ENCODE measurements at places on chromosomes 5 and 9. TPM values are rescaled to one million over a fixed set of nuclear protein-coding genes. Genes with fewer than 3 reads are reported as not detected.

The LHX3 gene
- not detected for polyA plus RNA-seq

The SLC34A3 gene
- not detected for polyA plus RNA-seq

The WDR31 gene
- polyA plus RNA-seq, result 0.22 TPM

The PCDHB9 gene
- 0.14 TPM for polyA plus RNA-seq

The C5orf46 gene
- 0.66 TPM for polyA plus RNA-seq

The FRMD3 gene
- 3.0 TPM for polyA plus RNA-seq

The IFNA21 gene
- not detected for polyA plus RNA-seq

The IFNE gene
- 0.11 TPM for polyA plus RNA-seq

The CAVIN4 gene
- polyA plus RNA-seq, result 0.43 TPM

The CDKN2B-AS1 gene
- polyA plus RNA-seq, result 0.44 TPM

The KCTD16 gene
- 0.13 TPM for polyA plus RNA-seq

The POU5F2 gene
- 0.11 TPM for polyA plus RNA-seq

The LCN15 gene
- not detected for polyA plus RNA-seq

The PHF24 gene
- not detected for polyA plus RNA-seq

The PCDHGA3 gene
- 1.2 TPM for polyA plus RNA-seq

The PRR16 gene
- 0.88 TPM for polyA plus RNA-seq

The WDR38 gene
- polyA plus RNA-seq, result not detected

The UGT3A1 gene
- not detected for polyA plus RNA-seq

The HRCT1 gene
- polyA plus RNA-seq, result 7.0 TPM

The ARL14EPL gene
- not detected for polyA plus RNA-seq

The CCDC107 gene
- polyA plus RNA-seq, result 16.0 TPM

The BAAT gene
- not detected for polyA plus RNA-seq

The LEAP2 gene
- polyA plus RNA-seq, result 0.48 TPM

The SLC25A2 gene
- polyA plus RNA-seq, result not detected

The IFT74 gene
- polyA plus RNA-seq, result 2.8 TPM

The ANXA6 gene
- polyA plus RNA-seq, result 173 TPM

The GFI1B gene
- polyA plus RNA-seq, result not detected

The TNFSF8 gene
- polyA plus RNA-seq, result not detected

The BTNL8 gene
- not detected for polyA plus RNA-seq

The GPX8 gene
- 60.1 TPM for polyA plus RNA-seq

The SLC12A7 gene
- 20.3 TPM for polyA plus RNA-seq

The OR1J2 gene
- not detected for polyA plus RNA-seq

The PALM2AKAP2 gene
- polyA plus RNA-seq, result 0.01 TPM

The IFNK gene
- polyA plus RNA-seq, result not detected

The KLF4 gene
- polyA plus RNA-seq, result 2.7 TPM

The SLC45A2 gene
- polyA plus RNA-seq, result not detected

The ADCY2 gene
- polyA plus RNA-seq, result under 0.01 TPM

The LTC4S gene
- 6.3 TPM for polyA plus RNA-seq
